ENCODE measurements at places on chromosomes 3 and 15. TPM values are rescaled to one million over a fixed set of nuclear protein-coding genes. Genes with fewer than 3 reads are reported as not detected.

WDR93 gene
- total RNA-seq = 0.13 TPM

CP gene
- 5.7 TPM for total RNA-seq

ITGB5 gene
- 462 TPM for total RNA-seq

ST6GAL1 gene
- total RNA-seq = 3.9 TPM

CYP8B1 gene
- total RNA-seq = not detected

LRTM1 gene
- total RNA-seq = not detected

LSAMP gene
- total RNA-seq = 0.14 TPM

ASB14 gene
- not detected for total RNA-seq

ADAMTS17 gene
- total RNA-seq = 0.09 TPM

ZNF80 gene
- total RNA-seq = not detected

PCSK6 gene
- 12.1 TPM for total RNA-seq

C3orf52 gene
- 11.7 TPM for total RNA-seq

CHRFAM7A gene
- 7.1 TPM for total RNA-seq

FEZF2 gene
- total RNA-seq = not detected

GRAMD1C gene
- 1.1 TPM for total RNA-seq

GOLGA8N gene
- 1.3 TPM for total RNA-seq

CCDC80 gene
- total RNA-seq = 54.2 TPM

SLC12A8 gene
- total RNA-seq = 1.8 TPM

USP4 gene
- total RNA-seq = 13.4 TPM

ZKSCAN7 gene
- not detected for total RNA-seq

SPINK8 gene
- not detected for total RNA-seq

CHRNA7 gene
- total RNA-seq = 3.5 TPM

EPHA3 gene
- total RNA-seq = not detected

Measured in A549 treated with Hydrocortisone at 1 μM for 4 hours (cell line).